ENCODE measurements at places on chromosomes 2 and 18. TPM values are rescaled to one million over a fixed set of nuclear protein-coding genes. Genes with fewer than 3 reads are reported as not detected.

Gene EML6
- 1.9 TPM for total RNA-seq

Gene KIF5C
- total RNA-seq: under 0.01 TPM

Gene PGAP1
- 17.2 TPM for total RNA-seq

Gene MALT1
- total RNA-seq: 67.0 TPM

Gene CAPN14
- total RNA-seq: 1.4 TPM

Gene CCDC74B
- 0.34 TPM for total RNA-seq

Gene RFX8
- total RNA-seq: not detected

Gene SOX11
- total RNA-seq: under 0.01 TPM

Gene TMEFF2
- under 0.01 TPM for total RNA-seq

Gene CARF
- total RNA-seq: 4.1 TPM

Data from nasal cavity respiratory epithelium epithelial cell of viscerocranial mucosa (primary cell).